ENCODE measurements at places on chromosomes 12 and 14.

GRCh38 chr12:119659289-119659897 is 8.5 kb upstream of the PRKAB1 start:
- DNase-seq, result no peak

DNA sequence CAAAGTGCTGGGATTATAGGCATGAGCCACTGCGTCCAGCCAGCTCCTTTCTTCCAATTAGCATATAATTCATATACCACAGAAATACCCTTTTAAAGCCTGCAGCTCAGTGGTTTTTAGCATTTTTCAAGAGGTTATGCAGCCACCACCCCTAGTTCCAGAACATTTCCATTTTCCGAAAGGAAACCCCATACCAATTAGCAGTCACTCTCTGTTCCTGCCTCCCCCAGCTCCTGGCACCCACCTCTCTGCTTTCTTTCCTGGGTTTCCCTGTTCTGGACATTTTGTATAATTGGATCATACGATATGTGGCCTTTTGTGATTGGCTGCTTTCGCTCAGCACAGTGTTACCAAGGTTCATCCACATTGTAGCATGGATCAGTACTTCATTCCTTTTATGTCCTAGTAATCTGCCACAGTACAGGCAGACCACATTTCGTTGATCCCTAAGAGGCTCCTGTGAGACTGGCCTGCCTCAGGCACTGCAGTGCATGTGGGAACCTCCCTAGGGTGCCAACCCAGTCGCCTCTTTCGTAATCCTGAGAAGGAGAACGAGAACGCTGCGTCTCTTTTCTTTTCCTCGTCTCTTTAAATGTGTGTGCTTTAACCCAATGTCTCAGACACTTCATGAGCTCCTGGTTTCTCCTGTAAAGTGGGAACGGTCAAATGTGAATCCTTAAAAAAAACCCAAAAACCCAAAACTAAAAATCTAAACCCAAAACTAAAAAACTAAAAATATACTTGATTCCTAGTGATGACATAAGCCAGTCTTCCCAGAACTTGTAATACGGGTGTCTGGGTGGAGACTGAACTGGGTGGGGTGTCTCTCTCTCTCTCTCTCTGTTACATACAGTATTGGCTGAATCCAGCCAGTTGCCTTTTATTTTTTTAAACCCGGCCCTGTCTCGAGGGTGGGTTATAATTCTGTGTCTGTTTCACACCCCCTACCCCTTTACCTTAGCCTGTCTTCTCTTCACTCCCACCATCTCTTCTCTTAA is 14.7 kb downstream of the AACS start:
- DNase-seq, result no peak

- DNase-seq, result no peak
Observed at GRCh38 chr14:51597261-51598001, 54.3 kb upstream of the FRMD6 start.

- no peak for DNase-seq
Observed at GRCh38 chr12:131636266-131636665, 74.6 kb upstream of the SFSWAP start.

DNA sequence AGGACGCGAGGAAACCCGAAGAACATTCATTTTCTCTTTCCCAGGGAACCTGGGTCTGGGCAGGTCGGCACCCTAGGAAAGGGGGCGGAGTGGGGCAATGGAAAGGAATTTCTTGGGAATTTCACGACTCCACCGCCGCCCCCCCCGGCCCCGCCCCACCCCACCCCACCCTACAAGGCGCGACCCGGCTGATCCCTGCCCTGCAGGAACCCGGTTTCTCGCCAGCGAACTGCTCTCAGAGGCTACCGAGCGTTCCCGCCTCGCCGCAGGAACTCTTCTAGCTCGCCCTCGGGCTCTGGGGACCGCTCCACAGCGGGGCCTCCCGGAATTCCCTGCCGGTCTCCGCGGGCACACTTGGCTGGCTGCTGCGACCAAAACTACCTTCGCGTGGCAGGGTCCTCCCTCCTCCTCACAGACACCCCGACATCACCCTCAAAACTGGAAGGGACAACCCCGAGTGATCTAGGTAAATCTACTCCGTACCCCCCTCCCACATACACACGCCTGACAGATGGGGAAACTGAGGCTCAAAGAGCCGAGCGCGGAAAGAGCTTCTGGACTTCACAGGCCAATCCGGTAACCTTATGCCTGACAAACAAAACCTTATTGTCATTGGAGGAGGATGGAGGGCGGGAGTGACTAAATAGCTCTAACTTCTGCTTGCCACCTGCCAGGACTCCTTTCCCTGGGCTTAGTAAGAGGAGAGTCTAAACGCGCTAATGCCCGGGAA is 785 bp upstream of the ACTN1 start:
- no peak for DNase-seq

GRCh38 chr14:94646481-94646880 is 34.3 kb downstream of the SERPINA3 start:
- no peak for DNase-seq

- no peak for DNase-seq
Observed at GRCh38 chr14:94612174-94612573, at the start of gene SERPINA3. TSS of gene SERPINA3 (plus strand) at chr14:94612391. CDS start at chr14:94614442, 2,051 bp downstream.

DNA sequence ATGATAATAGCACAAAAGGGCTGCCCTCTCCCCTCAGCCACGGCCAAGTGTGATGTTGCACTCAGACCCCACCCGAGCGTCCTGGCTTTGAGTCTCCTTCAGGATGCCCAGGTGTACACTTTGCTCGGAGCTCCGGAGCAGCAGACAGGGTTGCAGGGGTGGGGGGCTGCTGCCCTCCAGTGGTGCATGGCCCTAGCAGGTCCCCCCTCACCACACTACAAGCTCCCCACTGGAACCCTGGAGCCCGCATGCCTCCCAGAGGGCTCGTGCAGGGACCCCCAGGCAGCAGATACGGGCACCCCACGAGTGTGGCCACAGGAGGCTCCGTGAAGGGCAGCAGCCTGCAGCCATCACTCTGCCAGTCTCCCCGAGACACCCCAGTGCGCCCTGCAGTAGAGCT is 69.9 kb upstream of the C14orf180 start:
- no peak for DNase-seq

GRCh38 chr12:76878099-76878898 is 520 bp downstream of the CSRP2 start:
- DNase-seq, result no peak

DNA sequence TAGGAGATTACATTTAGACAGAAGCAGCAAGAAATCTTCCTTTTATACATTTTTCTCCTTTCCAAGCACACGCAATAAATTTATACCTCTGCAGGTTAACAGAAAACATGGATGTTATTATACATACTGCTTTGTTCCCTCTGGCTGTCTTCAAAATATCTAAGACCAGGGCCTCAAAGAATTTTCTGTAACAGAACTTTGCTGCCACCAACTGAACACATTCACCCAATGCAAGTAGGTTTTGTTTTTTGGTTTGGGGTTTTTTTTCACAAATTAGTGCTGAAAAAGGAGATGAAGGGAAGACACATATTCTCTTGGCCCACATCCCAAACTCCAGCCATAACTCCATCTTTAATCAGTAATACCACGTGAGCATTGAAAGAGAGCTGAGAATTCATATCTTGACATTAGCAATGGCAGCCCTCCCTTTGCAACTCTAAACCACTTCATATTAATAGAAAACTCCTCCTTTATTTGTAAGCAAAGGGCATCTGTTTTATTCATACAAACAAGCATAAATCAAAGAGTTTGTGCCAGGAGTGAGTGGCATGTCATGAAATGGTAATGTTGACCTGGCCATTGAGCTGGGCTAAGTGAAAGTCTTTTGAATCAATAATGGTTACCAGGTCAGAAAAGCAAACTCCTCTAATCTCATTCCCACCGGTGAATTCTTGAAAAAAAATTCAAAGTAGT is 150.8 kb upstream of the FSCB start:
- DNase-seq, result no peak

GRCh38 chr14:53350429-53350828 is 197.3 kb upstream of the DDHD1 start:
- DNase-seq, result no peak

DNA sequence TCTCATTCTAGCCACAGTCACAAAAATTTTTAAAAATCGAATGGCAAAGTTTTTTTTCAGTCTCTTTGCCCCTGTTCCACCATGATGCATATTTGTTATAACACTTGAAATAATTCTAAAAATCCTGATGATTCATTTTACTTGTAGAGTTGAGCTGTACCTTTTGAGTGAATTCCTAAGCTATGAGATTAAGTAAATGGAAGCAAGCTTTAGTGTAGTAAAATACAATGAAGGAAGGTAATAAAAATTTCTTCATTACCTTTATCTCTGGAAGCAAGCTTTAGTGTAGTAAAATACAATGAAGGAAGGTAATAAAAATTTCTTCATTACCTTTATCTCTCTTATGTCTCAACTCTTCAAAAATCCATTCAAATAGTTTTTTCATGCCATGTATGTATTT is 46.1 kb downstream of the TMTC3 start:
- no peak for DNase-seq

- DNase-seq, result no peak
Observed at GRCh38 chr12:57619434-57620244, 8.4 kb downstream of the ARHGEF25 start.

DNA sequence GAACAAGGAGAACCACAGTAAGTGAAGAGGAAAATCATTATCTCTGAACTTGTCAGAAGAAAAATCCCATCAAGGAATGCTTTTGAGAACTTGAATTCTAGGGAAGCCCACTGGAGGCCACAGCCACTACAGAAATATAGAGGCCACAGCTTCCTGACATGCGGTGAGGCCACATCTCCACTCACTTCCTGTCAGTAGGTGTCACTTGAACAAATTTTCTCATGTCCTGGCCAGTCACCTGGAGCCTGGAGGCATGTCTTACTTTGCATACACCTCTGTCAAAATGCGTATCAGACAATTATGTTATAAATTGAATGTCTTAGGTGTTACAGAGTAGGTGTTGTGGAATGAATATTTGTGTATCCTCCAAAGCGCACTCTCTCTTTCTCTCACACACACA is 370.3 kb downstream of the DAD1 start:
- no peak for DNase-seq

- no peak for DNase-seq
Observed at GRCh38 chr12:108432423-108433121, 82.5 kb upstream of the FICD start.

DNA sequence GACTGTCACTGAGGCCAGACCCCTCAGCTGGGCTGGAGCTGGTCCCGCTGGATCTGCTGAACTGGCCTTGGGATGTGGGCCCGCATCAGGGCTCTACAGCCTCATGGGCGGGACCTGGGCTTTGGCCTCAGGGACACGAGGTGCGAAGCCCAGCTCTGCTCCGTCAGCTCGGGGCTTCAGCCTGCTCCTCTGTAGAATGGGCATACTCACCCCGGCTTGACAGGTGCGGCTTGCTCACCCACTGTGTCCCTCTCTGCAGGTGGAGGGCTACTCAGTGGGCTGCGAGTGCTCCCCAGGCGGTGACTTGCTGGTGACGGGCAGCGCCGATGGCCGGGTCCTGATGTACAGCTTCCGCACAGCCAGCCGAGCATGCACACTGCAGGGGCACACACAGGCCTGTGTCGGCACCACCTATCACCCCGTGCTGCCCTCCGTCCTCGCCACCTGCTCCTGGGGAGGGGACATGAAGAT is 57.6 kb downstream of the BEGAIN start:
- DNase-seq, result no peak

GRCh38 chr14:105348169-105348944 is 33.8 kb downstream of the PACS2 start:
- no peak for DNase-seq

DNA sequence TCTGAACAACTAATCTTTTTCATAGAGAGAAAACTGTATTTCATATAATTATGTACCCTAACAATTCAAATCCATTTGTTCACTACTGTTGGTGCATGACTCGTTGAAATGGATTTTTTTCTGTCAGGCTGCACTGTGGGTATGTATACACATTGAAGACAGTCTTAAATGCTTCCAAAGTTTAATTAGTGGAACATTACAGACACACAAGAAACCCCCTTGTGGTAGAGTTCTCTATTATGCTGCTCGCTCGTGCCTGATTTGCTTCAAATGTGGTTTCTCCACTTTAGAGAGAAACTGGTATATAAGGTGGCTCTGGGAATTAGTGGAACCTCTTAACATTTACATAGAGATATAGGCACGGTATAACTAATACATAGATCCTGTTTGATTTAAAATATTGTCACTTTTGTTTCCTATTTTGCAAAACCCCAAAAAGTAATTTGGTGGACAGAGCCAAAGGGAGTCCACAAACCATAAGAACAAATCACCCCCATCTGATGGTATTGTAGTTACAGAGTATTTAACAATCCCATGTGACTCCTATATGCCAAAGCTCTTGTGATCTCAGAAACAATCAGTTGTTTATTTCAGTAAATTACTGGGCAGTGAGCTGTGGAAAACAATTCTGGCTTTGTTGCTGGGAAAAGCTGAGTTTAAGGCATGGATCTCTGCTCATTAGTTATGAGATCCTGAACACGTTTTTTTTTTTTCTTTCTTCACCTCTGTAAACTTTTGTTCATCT is 159.5 kb downstream of the BRMS1L start:
- DNase-seq, result no peak

- peak; percentile 14 for DNase-seq
Observed at GRCh38 chr12:109827566-109828550, 5.3 kb downstream of the TRPV4 start.

DNA sequence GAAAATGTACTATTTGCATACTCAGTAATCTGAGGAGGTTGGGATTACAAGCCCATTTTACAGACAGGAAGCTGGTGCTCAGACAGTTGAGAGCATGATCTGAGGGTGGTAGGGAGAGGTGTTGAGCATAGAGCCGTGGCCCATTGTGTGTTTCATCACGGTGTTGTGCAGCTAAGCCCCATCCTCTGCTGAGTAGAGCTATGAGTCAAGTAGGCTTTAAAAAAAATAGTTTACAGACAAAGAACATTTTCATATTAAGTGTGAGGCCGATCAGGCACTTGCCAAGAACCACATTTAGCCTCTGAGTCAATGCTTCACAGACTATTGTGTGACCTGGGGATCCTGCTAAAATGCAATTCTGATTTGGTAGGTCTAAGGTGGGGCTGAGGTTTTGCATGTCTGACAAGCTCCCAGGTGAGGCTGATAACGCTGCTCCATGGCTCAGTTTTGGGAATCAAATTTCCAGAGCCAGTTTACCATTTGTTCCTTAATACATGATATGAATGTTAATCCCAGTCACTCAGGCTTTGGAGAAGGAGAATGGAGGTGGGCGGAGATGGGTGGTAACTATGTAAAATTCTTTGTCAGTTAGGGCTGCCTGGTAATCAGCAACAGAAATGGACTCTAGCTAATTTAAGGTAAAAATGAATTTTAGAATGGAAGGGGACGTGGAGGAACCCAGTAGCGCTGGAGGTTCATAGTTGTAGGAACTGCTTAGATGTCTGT is 22.2 kb downstream of the ZNF664 start:
- DNase-seq, result no peak

Measured in hypothalamus (tissue), 51 donors.